Stimulated activated CD8-positive, alpha-beta memory T cell treated with anti-CD3 and anti-CD28 coated beads, Interleukin-4, amount 100 ng/mL, for 1 hour (primary cell): ENCODE measurements at places on chromosomes 12 and 14.

DNA sequence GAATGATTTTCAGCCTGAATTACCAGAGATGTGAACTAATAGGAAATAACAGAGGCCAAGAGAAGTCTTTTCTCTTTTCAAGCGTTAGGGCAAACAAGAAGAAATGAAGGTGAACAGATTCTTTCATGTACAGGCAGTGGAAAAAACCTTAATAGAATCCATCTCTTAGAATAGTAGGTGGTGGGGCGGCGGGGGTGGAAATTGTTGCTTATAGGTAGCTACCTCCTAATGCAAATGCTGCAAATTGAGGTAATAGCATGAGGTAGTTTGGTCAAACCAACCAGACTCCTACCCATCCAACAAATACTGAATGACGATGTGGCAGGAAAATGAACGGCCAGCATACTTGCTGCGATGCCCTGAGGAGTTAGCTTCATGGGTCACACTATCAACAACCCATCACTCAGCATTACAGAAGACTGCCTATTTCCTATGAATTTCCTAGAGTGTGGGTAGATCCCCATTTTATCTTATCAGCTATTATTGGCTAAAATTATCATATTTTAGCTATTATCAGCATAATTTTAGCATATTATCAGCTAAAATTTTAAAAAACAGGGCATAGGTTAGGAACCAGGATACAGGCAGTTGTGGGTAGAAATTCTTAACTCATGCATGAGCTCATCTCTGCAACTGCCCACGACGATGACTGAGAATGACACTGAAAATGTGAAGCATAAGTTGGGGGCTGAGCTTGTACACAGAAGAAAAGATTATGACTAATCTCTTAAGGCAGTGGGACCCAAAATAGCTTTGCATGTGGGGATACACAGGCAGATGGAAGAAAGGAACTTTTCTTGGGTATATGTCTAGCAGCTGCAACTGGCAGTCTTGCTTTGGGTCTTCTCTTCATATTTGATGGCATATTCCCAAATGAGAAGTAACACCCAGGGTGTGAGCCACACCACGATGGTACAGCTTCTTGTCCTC, 68.7 kb downstream of the NIN start:
- DNase-seq, result no peak

GRCh38 chr14:58167891-58168290, 15.9 kb upstream of the ARMH4 start:
- DNase-seq, result no peak

- no peak for DNase-seq
Measured at GRCh38 chr14:99889268-99889667, 96.1 kb downstream of the EML1 start.

GRCh38 chr12:119151445-119152026, 27.2 kb upstream of the HSPB8 start:
- no peak for DNase-seq

DNA sequence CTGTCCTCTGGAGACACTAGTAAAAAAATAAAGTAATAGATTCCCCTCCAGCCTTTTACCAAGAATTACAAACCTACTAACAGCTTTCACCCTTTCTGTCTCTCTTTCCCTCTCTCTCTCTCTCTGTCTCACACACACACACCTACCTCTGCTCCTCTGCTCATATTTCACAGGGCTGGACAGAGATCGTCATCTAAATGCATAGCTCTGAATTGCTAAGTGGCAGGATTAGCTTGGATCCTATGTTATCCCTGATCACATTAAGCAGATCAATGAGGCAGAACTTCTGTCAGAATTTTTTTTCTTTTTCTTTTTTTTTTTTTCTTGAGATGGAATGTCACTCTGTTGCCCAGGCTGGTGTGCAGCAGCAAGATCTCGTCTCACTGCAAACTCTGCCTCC, 22.9 kb downstream of the VCPKMT start:
- no peak for DNase-seq

DNA sequence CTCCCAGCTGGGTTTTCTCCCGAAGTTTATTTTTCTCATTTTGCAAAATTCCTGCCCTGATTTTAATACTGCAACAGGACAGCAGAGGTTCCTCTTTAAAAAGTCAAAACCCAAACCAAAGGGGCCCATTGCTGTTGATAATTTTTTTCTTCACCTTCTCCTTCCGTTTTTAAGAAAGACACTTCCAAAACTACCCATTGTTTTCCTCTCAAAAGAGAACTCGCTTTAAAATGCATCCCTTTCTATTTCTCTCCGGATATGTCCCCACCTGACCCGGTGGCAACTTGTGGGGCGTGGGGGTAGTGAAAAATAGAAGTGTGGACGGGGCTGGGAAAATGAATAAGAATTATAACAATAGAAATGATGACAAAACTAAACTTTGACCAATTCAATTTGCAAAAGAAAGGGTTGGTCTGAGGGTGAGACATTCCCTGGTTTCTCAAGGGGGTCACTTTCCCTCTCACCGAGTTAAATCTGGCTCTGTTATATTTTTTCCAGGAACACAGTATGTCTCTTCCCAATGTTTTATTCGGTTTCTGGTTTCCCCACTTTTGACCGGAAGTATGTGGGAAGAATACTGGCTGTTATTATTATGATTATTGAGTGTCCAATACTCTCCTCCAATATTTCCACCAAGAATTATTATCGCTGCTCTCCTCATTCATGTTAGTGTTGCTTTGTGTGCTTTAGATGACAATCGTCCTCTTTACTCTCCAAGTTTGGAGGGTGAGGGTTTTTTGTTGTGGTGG, 4.1 kb upstream of the TBX5 start:
- no peak for DNase-seq

GRCh38 chr12:89390802-89391673, 38.7 kb upstream of the DUSP6 start:
- no peak for DNase-seq

GRCh38 chr12:28601570-28602058, 411.4 kb downstream of the CCDC91 start:
- DNase-seq, result no peak

DNA sequence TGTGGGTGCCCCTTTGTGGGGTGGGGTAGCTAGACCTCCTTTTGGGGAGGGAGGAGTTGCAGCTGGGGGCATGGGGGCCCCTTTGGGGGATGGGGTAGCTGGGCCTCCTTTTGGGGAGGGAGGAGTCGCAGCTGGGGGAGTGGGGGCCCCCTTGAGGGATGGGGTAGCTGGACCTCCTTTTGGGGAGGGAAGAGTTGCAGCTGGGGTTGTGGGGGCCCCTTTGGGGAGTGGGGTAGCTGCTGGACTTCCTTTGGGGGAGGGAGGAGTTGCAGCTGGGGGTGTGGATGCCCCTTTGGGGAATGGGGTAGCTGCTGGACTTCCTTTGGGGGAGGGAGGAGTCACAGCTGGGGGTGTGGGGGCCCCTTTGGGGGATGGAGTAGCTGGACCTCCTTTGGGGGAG, 7.0 kb downstream of the NACA start:
- DNase-seq, result no peak

DNA sequence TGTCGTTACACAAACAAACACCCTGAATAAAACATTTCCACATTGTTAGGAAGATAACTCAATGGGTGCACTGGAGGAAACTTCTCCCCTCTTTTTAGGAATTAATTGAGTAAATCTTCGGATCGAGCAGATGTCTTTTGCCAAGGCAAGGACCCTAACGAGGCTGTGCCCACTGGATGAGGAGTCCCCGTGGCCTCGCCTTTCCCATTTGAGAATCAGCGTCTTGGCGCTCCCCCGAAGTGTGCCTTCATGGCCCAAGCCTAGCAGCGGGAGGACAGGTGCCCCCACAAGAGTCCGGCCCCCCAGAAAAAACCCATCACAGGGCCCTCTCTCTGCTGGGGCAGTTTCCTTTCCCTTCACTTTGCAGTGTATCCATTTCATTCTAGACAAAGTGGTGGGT, 246.6 kb downstream of the BCL11B start:
- DNase-seq, result no peak

- no peak for DNase-seq
Measured at GRCh38 chr12:13036881-13037280, 7.3 kb upstream of the FAM234B start.
